ENCODE measurements at places on chromosomes 5 and 9.

- no peak for DNase-seq
Observed at GRCh38 chr9:4886698-4887097, 94.0 kb downstream of the RCL1 start.

GRCh38 chr5:94329115-94329514 lies 289.3 kb downstream of the KIAA0825 start:
- DNase-seq, result no peak

GRCh38 chr9:88106492-88106891 lies 31.8 kb downstream of the SPATA31C2 start:
- peak; percentile 26 for DNase-seq

DNA sequence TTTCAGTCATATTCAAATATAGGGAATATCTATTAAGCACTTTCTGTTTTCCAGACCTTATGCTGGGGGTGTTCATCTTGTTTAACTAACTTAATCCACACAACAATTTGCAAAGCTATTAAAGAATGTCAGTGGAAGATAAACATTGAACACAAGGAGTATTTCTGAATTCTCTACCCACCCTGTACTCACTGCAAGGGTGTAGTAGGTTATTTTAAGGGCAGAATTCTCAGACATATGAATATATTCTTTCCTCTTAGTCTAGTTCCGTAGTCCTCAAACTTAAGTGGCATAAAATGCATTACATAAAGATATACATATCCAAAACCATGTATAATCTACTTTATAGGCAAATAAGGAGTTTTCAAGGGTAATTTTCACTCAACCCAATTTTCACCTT lies 19.9 kb upstream of the CHSY3 start:
- DNase-seq, result no peak

GRCh38 chr9:112689161-112689740 lies 28.7 kb downstream of the INIP start:
- no peak for DNase-seq

DNA sequence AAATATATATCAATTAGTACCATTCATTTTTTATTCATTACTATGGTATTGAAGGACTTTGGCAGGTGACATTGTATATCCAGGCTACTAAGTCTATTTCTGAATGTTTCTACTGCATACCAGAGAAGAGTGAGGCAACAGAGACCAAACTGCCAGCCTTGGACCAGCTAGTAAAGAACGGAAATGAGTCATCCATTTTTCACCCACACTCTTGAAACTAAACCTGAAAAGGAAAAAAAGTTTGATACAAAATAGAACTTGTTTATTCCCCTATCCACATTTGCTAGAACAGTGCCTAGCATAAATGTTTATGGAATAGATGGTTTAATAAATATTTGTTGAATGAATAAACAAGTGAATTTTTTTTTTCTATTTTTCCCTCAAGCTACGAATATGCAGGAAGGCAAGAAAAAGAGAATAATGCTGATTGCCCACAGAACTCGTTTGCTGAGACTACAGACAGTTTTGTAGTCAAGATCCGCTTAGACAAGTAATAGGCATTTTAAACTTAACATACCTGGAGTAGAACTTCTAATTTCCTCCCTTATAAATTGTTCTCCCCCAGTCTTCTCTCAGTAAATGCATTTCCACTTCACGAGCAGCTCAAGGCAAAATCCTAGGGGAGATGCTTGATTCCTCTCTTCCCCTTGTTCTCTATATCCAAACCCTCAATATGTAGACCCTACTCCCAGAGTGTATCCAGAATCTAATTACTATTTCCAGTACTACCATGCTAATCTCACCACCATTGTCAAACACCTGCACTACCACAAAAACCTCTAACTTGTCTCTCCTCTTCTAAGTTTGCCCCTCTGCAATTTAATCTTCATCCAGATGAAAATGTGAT lies 146.2 kb upstream of the RASA1 start:
- peak; percentile 66 for DNase-seq

DNA sequence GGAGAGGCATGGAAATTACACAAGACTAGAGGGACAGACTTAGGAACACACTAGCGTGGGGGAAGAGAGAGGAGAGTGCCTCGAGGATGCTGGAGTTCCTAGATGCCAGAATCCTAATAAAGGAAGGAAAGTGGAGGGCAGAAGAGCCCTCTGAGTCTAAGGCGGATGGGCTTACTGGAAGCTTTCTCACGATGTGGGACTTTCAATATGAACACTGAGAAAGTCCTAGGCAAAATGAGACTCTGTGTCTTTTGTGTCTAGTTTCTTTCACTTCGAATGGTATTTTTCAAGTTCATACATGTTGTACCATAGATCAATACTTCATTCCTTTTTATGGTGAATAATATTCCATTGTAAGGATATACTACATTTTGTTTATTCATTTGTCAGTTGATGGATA lies 239.4 kb downstream of the NSG2 start:
- no peak for DNase-seq

GRCh38 chr9:124454791-124455443 lies 4.7 kb downstream of the ADGRD2 start:
- DNase-seq, result no peak

GRCh38 chr5:51881901-51882300 lies 498.7 kb downstream of the ISL1 start:
- no peak for DNase-seq

DNA sequence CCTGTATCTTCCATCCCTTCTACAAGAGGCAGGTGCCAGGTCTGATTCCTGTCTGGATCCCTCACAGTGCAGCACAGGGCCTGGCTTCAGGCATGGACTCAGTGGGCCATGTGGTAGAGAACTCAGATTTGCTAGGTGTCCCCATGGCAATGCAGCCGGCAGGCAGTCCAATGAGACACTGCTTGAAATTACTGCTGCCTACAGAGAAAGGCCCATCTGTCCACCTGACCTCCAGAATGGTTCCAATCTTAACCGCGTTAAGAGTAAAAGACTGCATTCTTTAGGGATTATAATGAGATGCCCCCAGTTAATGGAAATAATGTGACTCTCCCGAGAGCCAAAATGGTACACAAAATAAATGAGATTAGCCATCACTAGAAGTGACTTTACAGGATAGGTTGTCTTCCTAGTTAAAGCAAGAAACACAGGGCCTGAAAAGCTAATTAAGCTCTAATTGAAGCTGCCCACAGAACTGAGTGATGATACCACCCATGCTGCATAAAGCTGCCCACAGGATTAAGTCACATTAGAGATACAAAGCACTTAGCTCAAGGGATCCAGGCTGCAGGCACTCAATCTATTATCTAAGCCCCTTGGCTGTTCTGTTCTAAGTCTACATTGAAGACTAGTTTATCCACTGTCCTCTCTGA lies 11.4 kb downstream of the FAM193B start:
- no peak for DNase-seq

DNA sequence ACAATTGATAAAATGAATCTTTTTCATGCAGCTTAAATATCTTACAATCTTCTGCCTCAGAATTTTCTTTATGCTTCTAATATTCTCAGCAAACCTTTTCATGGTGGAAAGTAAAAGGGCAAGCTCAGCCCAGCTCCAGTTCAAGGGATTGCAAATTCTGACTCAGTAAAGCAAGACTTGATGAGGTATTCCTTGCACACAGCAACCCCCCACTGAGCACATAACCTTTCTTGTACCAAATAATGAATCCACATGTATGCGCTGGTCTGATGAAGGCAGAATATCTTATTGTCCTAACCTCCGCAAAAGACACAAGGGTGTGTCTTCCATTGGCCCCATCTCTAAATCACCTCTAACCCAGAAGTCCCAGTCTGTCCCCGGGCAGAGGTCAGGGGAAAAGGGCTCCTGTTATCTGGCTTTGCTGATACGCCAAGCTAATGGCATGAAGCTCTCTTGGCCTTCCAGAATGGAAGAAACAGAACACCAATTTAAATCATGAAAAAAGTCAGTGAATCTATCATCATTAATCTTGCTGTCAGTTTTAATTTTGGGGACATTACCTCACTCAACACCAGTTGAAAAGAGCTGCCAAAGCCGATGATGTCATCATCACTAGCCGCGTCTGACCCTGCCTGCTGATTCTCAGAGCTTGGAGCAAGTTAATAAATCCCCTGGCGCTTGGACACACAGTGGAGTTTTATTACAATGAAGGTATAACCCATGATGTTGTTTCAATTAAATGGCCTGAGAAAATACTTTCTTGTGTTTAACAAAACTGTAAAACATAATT lies 592.5 kb upstream of the CLINT1 start:
- no peak for DNase-seq

DNA sequence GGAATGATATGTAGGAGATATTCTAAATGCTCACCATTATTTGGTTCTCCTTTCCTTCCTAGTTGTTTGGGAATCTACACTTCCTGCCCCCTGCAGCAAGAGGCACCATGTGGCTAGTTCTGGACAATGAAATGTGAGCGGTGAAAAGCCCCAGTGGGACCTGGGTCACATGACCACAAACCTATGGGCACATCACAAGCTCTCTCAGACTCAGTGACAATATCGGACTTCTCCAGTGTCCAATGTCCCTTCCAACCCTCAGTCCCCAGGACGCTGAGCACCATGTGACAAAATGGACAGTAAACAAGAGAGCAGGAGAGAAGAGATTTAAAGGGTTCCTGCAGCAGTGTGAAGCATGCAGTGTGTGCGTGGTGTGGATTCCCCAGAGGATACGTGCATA lies 44.6 kb upstream of the FOXE1 start:
- DNase-seq, result no peak

GRCh38 chr5:116225281-116225922 lies 140.6 kb downstream of the COMMD10 start:
- no peak for DNase-seq

DNA sequence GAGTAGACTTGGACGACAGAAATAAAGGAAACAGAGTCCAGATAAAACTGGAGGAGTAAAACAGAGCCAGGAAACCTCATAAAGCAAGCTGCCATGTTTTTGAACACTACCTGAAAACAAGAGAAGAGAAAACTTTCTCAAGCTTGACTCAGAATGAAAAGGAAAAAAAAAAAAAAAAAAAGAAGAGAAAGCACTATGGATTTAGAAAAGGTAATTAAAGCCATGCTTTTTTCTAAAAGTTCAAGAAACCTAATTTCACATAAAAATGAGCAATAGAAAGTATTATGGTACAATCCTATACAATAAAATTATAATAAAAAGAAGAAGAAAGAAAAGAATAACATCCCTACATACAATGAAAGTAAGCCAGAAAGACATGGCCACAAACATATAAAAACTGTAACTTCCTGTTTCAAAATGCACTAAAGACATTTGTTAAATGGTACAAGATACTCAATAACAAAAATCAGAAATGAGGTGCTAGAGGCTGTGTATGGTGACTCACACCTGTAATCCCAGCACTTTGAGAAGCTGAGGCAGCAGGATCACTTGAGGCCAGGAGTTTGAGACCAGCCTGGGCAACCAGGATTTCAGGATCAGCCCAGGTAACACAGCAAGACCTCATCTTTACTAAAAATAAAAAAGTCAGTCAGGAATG lies 129.5 kb downstream of the SIL1 start:
- DNase-seq, result no peak

- DNase-seq, result no peak
Observed at GRCh38 chr9:14294659-14295058, 19.3 kb downstream of the NFIB start.

GRCh38 chr5:33049842-33050241 lies 338.7 kb downstream of the NPR3 start:
- no peak for DNase-seq

DNA sequence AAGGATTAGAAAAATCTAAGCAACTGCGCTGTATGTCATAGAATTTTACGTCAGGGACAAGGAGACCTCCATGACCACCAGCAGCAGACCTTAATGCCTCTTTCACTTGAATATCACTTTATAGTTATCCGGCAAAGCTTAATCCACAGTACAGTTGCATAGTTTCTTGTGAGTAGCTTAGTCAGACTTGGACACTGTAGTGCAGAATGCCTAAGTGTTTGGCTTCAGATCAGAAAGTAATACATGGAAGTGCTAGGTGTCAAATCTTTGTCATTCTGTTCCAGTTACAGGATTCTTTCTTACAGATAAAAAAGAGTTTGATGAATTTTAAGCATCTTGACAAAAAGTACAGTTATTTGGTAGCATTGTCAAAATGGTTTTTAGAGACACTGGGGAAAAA lies 239.9 kb upstream of the PAPPA start:
- no peak for DNase-seq

- DNase-seq, result no peak
Observed at GRCh38 chr5:108118813-108119514, 262.9 kb downstream of the FBXL17 start.

DNA sequence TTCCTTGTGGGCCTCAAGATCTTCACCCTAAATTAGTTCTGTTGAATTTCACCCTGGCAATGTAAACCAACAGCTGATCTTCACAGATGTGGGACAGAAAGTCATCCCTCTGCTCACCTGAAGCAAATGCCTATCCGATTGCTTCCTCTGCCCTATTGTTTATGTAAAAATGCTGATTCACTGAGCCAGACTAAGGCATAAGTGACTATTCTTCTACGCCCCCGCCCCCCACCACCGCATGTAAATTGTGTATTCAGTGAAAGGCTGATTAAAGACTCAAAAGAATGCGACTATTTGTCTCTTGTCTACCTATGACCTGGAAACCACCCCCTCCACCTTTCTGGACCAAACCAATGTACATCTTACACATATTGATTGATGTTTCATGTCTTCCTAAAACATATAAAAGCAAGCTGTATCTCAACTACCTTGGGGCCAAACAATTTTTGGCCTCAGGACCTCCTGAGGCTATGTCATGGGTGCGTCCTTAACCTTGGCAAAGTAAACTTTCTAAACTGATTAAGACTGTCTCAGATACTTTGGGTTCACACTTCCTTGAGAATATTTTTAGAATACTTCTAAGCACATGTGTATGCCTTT lies 129.7 kb upstream of the BOD1 start:
- DNase-seq, result no peak

DNA sequence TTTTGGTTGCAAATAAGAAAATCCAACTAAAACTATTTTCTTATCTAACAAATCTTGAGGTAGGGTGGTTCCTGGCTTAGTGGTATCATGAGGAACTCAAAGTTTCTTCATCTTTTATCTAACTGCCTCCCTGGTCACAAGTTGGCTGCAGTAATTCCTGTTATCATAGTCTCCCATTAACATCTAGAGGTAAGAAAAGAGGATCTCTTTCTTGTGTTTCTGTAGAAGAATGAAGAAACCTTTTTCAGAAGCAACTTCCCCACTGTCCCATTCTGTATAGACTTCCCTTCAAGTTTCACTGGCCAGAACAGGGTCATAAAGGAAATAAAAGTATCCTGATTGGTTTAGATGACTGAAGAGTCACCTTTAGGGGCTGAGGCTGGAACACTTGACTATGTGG lies 81.8 kb upstream of the ELL2 start:
- DNase-seq, result no peak

DNA sequence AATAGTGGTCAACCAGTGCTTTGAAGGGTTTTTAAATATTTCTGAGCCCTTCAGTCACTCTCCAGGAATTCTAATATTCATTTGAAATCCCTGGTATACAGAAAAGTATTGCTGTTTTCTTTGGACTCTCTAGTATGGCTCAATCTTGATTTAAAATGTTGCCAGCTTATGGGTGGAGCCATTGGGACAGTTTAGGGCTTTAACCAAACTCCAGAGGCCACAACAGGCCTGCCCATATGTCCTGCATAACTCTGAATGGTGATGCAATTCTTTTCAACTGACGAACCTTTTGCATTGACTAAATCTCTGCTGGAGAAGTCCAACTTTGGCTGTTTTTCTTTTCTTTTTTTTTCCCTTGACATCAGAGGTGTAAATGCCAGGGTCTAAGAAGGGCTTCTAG lies 10.3 kb upstream of the ANKHD1 start:
- no peak for DNase-seq

GRCh38 chr5:9483243-9483642 lies 62.6 kb downstream of the SEMA5A start:
- DNase-seq, result no peak

GRCh38 chr5:25362799-25363198 lies 718.0 kb upstream of the CDH10 start:
- DNase-seq, result no peak

GRCh38 chr5:14385019-14385418 lies 196.6 kb upstream of the OTULINL start:
- peak; percentile 56 for DNase-seq
